ENCODE measurements at places on chromosomes 13 and 19.

- no peak for DNase-seq
These were observed 545.1 kb downstream of the EFNB2 start for GRCh38 chr13:105990256-105990958.

DNA sequence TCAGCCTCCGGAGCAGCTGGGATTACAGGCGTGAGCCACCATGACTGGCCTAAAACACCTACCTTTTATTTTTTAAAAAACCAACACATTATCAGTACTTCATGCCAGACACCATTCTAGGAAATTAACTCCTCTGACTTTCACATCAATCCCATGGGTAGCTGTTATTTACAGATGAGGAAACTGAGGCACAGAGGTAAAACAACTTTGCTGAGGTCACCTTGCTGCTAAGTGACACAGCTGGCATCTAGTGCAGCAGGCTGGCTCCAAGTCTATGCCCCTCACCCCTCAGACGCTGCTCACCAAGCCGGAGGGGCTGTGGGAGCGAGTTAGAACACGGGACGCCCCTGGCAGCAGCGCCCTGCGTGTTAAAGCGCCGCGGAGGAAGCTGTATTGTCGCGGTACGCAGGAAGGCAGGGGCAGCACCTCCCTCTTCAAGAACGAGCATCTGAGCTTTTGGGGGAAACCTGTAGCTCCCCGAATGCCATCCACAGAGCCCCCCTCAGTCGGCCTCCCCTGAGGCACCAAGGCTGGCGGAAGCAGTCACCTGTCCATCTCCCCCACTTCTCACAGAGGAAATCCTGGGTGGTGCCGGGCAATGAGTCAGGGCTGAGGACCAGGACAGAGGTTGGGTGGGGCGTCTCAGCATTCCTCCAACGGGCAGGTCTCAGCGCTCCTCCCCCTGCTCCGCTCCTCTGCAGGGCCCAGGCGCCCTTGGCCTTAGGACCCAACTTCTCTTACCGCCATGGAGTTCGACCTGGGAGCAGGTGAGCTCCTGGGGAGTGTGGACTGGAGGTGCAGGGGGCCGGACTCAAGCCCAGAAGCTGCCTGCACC, at the start of gene C19orf33:
C19orf33 (plus strand) TSS at position 735 of the 835 bp plus-strand sequence; CDS start at position 746, 11 bp downstream.
- DNase-seq: peak; percentile 49

GRCh38 chr19:41530761-41531301, 45.1 kb upstream of the CEACAM21 start:
- DNase-seq: no peak

DNA sequence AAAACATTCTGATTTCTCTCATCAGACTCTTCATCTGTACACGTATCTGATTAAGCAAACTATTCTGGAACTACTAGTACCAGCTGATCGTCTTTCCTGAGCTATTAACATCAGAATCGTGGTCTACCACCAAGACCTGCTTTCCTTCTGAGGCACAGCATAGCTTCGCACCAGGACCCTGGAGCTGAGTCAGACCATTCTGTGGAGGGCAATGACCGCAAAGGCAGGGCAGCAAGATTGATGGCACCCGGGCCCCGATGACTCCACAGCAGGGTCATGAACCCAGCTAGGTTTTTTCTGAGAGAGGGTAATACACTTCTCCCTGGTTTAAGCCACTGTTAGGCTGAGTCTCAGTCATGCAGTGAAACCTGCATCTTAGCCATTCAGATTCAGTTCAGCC, 158.7 kb upstream of the GPR12 start:
- no peak for DNase-seq

GRCh38 chr13:40706439-40706838, 40.0 kb upstream of the FOXO1 start:
- DNase-seq: no peak

DNA sequence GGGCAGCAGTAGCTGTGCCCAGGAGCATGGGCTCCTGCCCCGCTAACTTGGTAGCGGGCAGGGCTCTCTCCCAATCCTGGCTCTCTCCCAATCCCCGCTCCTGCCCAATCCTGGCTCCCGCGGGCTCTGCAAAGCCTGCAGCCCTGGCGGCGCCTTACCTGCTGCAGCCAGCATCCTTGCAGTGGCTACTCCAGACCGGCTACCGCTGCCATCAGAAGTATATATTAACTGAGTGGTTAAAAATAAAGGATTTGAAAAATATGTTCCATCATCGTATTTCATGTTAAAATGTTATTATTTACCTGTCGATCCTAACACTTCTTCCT, 698.2 kb downstream of the SLITRK1 start:
- DNase-seq: no peak

GRCh38 chr13:50609011-50609410, 234.5 kb downstream of the DLEU7 start:
- no peak for DNase-seq

Measured in kidney (tissue), 22 donors.